Progenitor cell of endocrine pancreas (in vitro differentiated cells): ENCODE measurements at places on chromosomes 3 and 15. TPM values are rescaled to one million over a fixed set of nuclear protein-coding genes. Genes with fewer than 3 reads are reported as not detected.

SAMD7 gene
- not detected in 2 replicates for total RNA-seq

COL7A1 gene
- 31.5 and 38.4 TPM in 2 replicates for total RNA-seq

ARPP21 gene
- not detected in 2 replicates for total RNA-seq

SSUH2 gene
- total RNA-seq = 0.57 and 0.62 TPM in 2 replicates

OR5K2 gene
- not detected in 2 replicates for total RNA-seq

PLCB2 gene
- total RNA-seq = 2.5 and 2.8 TPM in 2 replicates

PEX5L gene
- total RNA-seq = 1.0 and 1.9 TPM in 2 replicates

OR5H1 gene
- not detected in 2 replicates for total RNA-seq

PLSCR2 gene
- total RNA-seq = 0.44 TPM in 1 of 2 replicates, not detected in the other

CDCP1 gene
- 10.1 and 15.3 TPM in 2 replicates for total RNA-seq

ANKRD63 gene
- not detected in 2 replicates for total RNA-seq

TTC23 gene
- 23.0 and 28.4 TPM in 2 replicates for total RNA-seq

GOLGA8S gene
- total RNA-seq = 0.81 and 0.84 TPM in 2 replicates

ADGRG7 gene
- 1.3 and 1.4 TPM in 2 replicates for total RNA-seq

FES gene
- 13.8 and 16.2 TPM in 2 replicates for total RNA-seq

HYAL1 gene
- 3.1 and 4.1 TPM in 2 replicates for total RNA-seq

STX19 gene
- not detected in 2 replicates for total RNA-seq

EXOG gene
- 15.2 and 16.5 TPM in 2 replicates for total RNA-seq

SPINK8 gene
- not detected in 2 replicates for total RNA-seq

NLGN1 gene
- total RNA-seq = 5.7 and 6.5 TPM in 2 replicates
